ENCODE measurements at places on chromosomes 3 and 15.

GRCh38 chr3:47009225-47010110, 30.0 kb downstream of the NBEAL2 start:
- DNase-seq, result peak; percentile 83

DNA sequence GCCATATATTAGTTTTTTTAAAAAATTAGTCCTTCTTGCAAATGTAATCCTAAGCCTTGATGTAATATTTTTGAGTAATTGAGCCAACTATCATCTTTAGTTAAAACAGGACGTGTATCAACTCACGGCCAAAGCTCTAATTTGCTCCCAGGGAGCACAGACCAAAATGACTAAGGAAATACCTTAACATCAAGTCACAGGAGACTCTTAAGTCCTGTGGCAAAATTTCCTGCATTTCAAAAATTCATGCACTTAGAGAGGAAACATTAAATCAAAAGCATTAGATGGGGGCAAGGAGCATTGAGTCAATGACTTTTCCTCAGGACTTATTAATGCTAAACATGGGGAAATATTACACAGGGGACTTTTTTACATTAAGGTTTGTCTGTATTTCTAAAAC, 276.0 kb downstream of the MFSD1 start:
- DNase-seq, result no peak

GRCh38 chr3:188082031-188082430, 71.9 kb upstream of the LPP start:
- DNase-seq, result no peak

- DNase-seq, result no peak
Measured at GRCh38 chr15:82139823-82140268, 94.0 kb upstream of the MEX3B start.
